Esophagus muscularis mucosa (tissue), 4 donors: ENCODE measurements at places on chromosomes 7 and 10. TPM values are rescaled to one million over a fixed set of nuclear protein-coding genes. Genes with fewer than 3 reads are reported as not detected.

Gene PRRT4
- total RNA-seq, result 1.8 TPM

GRCh38 chr10:59387951-59388670 lies 25.8 kb upstream of the FAM13C start:
- no peak for DNase-seq
- H3K36me3 ChIP-seq, result no peaks in the 10 kb centered on the region
- peaks cover 24% of the 10 kb centered on the region for H3K4me1 ChIP-seq

DNA sequence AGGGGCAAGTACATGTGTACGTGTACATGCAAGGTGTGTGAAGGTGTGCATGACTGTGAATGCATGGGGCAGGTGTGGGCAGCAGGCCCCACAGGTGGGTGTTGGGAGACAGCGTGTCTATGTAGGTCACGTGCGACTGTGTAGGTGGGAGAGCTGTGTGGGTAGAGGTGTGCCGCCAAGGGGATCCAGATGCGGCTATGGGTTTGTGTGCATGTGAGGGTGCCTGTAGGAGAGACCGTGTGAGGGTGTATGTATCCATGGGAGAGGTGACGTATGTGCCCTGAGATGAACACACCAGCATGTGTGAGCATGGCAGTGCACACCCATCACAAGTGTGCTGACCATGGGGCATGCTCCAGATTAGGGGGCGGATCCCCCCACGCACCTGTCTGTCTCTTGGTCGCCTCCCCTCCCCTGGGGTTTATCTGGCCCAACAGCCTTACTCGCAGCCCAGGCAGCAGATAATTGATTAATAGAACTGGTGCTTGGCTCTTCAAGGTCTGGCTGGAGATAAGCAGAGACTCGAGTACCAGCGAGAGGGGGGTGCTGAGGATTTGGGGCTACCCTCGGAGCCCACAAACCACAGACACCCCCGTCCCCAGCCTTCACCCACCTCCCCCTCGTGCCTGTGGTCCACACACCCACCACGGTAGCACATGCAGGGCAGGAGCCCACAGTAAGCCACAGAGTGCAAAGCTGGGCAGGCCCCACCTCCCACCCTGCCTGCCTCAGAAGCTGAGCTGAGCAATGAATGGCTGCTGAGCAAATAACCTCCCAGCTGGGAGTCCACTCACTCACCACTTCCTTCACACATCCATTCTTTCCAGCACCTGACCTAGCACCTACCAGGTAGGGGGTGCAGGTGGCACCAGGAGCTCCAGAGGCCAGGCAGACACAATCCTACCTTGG lies 41.4 kb upstream of the ZMIZ1 start:
- DNase-seq, result no peak
- no peak overlapping the region for H3K27ac ChIP-seq
- H3K4me1 ChIP-seq, result peaks cover 9% of the 10 kb centered on the region
- H3K4me3 ChIP-seq, result no peak overlapping the region
- no peaks in the 10 kb centered on the region for H3K27me3 ChIP-seq

DNA sequence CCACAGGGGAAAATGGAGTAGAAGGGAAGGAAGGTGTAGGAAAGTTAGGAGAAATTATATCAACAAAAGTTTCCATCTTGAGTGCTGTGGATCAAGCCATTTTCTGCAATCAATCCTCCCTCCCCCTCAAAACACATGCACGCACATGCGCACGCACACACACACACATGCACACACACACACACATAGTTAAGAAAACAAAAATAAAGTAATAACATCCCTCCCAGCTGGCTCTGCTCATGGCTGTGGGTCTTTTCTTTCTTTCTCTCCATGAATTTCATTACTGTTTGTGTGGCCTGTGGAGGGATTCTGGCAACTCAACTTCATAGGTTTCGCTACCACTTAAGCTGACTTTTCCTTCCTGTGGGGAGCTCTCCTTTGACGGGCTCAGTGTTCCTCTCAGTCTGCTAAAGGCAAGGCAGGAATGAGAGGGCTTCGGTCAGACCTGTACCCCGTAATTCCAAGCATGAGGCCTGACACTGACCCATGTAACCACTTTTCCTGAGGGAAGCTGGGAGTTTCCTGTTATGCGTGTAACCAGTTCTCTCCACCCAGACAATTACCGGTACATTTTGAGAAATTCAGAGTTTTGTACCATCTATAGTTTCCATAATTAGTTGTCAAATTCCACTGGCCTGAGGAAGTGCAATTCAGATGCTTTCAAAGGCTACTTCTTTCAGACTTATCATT lies 79.8 kb downstream of the ZNF92 start:
- no peaks in the 10 kb centered on the region for H3K36me3 ChIP-seq
- H3K27me3 ChIP-seq, result no peaks in the 10 kb centered on the region
- H3K4me3 ChIP-seq, result no peak overlapping the region

DNA sequence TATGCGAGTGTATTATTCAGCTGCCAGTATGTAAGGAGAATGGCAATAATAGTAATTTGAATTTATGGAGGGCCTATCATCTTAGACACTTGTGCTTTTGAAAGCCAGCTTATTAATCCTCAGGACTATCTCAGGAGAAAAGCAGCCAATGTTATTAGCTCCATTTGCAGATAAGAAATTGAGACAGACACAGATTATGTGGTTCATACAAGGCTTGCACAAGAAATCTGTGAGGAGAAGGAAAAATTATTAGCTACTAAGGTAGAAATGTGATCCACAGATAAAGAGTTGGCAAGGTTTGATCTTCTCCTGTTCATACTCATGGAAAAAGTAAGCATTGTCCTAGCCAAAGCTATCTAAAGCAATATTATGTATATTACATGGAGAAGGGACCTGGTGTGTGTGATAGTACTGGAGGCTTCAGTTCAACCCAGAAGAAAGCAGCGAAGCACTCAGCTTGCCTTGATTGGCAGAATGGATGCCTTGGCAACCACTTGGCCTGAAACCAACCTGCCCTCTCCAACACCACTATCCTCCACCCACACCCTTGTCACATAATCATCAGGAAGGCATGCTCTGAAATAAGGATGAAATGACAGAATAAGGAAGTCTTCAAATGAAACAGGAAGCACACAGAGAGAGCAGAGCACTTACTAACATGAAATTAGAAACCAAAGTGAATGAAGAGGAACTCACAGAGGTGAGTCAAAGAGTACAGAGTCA lies 18.0 kb downstream of the MACC1 start:
- no peak overlapping the region for H3K27ac ChIP-seq
- no peak for DNase-seq
- H3K27me3 ChIP-seq, result no peaks in the 10 kb centered on the region
- no peak overlapping the region for H3K4me3 ChIP-seq
